Pancreas (tissue), 10 donors: ENCODE measurements at places on chromosomes 11 and 22. TPM values are rescaled to one million over a fixed set of nuclear protein-coding genes. Genes with fewer than 3 reads are reported as not detected.

The CSRP3 gene
- total RNA-seq, result not detected

The SLC43A3 gene
- 10.7 TPM for total RNA-seq

The ANO3 gene
- 0.67 TPM for total RNA-seq

The MUC15 gene
- 4.3 TPM for total RNA-seq

The ZP1 gene
- total RNA-seq, result not detected

DNA sequence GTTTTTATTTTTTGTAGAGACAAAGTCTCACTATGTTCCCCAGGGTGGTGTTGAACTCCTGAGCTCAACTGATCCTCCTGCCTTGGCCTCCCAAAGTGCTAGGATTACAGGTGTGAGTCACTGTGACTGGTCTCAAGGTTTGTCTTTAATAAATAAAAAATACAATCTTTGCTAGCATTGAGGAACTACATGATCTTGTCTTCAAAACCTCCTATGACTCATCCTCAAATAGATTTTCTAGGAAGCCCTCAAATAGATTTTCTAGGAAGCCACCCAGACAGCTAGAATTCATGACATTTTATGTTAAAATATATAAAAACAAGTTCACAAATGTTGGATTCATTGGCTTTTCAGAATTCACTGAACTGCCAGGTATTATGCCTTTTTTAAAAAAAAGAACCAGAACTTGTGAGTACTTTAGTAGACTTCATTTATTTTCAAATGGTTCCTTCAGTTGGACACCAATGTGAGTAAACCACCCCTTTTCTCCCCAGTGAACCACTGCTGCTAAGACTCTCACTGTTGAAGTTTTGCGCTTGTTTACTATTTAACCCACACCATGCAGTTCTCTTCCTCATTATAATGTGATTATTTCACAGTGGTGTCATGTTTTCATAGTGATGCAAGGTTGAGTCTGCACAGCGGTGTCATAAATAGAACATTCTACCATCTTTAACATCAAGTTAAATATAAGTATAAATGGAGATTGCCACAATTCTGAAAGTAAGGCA, 303.9 kb downstream of the CASP12 start:
- no peak for DNase-seq

DNA sequence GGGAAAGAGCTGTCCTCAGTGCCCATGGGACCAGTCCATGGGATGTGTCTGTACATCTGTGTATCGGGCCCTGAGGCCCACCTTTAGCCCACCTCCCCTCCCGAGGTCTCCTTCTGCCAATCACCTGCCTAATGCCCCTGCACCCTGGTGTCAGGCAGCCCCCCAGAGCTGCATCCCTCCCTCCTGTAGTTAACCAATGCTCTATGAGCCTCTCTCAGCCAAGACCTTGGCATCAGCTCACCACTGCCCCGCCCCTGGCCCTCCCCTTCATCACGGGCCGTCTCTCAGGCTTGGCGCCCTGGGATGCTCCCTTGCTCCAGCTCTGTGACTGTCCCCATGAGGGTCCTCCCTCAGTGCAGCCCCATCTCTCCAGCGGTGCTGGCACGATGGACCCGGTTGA, 18.5 kb downstream of the MGAT3 start:
- DNase-seq, result no peak

DNA sequence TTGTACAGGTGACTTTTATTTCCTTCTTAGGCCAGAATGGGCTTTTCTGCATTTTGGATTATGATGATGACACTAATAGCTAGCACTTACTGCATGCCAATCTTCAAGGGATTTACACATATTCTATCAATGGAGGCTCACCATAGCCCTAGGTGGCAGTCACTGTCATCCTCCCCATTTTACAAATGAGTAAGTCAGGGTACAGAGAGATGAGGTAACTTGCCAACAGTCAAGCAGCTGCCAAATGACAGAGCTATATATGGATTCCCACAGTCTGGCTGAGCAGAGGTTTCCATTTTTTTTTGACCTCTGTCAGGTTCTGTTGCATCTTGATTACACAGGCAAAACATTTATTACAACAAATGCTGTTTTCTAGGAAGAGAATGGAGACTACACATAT, 23.8 kb upstream of the C11orf96 start:
- no peak for DNase-seq

DNA sequence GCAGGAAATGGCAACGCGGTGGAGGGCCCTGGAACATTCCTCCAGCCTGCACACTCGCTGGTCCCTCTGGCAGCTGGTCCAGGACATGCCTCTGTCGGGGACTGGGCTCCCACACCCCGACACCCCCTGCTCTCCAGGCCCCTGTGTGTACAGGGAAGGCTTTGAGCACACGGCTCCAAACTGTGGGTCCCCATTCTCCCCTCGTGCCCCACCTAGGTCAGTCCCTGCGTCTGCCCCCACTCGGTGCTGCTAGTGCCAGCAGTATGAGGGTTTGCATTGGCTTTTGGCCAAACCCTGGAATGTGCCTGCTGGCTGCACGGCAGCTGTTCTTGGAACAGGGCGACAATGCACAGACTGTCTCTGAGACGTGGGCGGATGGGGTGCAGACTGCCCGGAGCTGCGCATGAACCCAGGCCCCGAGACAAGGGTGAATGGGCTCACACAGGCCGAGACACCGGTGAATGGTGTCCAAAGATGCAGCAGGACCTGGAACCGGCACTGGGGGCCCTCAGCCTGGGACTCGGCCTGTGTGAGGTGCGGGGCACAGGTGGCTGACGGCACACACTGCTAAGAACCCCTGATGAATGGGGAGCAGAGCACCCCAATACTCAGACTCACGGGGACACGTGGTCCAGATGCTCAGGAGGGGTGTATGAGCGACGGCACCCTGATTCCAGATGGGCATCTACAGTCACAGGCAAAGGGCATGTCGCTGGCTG, 7.5 kb upstream of the SYT8 start:
- DNase-seq, result peak; percentile 82

- no peak for DNase-seq
Observed at GRCh38 chr22:17743661-17744411, 30.4 kb downstream of the BID start.

DNA sequence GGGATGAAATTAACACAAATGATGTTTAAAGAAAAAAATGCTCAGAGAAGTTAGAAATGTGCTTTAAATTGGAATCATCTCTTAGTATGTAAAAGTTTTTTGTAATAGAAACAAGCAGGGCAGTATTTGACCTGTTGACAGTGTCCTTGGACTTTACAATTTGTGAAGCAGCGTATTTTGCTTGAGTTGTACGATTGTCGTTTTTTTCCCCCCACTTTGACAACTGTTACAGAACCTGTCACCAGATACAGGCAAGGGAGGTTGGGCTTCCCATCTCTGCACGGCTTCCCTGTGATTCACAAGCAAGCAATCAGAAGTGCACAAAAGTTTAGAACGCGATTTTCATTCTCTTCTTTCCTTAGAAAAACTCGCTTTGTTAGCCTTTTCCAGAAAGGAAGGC, 8.9 kb downstream of the PPARA start:
- no peak for DNase-seq
